ENCODE measurements at places on chromosomes 1 and 21.

GRCh38 chr1:232678185-232678886 lies 48.4 kb upstream of the SIPA1L2 start:
- no peak for DNase-seq

GRCh38 chr1:15408890-15409387 lies 749 bp upstream of the EFHD2 start:
- DNase-seq = no peak

DNA sequence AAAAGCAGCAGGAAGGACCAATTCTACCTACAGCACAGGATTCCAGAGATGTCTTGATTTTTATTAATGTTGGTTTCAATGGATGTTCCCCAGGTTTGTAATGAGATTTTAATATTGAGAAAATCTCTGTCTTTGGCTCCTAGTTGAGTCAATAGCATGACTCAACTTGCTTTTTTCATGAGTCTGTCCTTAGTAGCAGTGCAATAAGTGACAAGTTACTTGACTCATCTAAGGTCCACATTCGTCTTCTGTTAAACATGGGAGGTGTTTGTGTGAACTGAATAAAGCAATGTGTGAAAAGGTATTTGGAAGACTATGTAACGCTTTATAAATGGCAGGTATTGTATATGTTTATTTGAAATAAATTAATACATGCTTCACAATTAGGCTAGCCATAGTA lies 645.0 kb upstream of the PTBP2 start:
- DNase-seq = no peak

- DNase-seq = peak; percentile 89
Measured at GRCh38 chr1:193558491-193559028, 372.1 kb upstream of the B3GALT2 start.

DNA sequence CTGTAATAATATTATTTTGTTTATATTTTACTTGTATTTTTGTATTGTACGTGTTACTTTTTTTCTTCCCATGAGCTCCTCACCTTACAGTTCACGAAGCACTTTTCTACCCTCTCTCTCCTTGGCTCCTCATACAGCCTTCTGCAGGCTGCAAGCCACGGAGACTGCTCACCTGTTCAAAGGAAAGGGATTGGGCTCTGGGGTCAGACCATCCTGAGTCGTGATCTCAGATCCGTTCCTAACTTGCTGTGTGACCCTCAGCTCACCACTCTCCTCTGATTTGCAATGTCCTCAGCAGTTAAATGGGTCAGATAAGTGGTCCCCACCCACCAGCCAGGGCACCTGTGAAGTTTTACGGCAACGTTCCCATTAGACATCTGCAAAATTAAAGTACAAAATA lies 54.1 kb downstream of the VWA5B1 start:
- no peak for DNase-seq

DNA sequence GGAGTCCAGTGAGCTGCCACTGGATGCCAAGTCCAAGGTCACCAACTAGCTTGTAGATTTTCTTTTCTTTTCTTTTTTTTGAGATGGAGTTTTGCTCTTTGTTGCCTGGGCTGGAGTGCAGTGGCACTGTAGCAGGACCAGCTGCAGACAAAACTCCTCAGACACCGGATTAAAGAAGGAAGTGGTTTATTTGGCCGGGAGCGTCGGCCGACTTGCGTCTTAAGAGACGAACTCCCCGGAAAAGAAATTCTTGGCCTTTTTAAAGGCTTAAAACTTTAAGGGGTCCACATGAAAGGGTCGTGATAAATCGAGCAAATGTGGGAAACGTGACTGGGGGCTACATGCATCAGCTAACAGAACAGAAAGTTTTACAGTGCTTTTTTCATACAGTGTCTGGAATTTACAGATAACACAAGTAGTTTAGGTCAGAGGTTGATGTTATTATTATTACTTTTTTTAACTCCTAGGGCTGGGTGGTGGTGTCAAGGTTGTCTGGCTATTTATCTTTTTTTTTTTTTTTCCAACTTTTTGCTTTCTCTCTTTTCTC lies 36.4 kb upstream of the CFAP126 start:
- DNase-seq = no peak

GRCh38 chr1:97499667-97500066 lies 421.2 kb downstream of the DPYD start:
- DNase-seq = no peak

- DNase-seq = no peak
Measured at GRCh38 chr1:44724296-44724954, 6.5 kb downstream of the RNU5D-1 start.

- DNase-seq = no peak
Measured at GRCh38 chr1:72227667-72228066, 54.7 kb downstream of the NEGR1 start.

GRCh38 chr1:167666416-167666815 lies 36.4 kb downstream of the RCSD1 start:
- no peak for DNase-seq

- DNase-seq = no peak
Measured at GRCh38 chr1:240618946-240619345, 7.0 kb upstream of the GREM2 start.

DNA sequence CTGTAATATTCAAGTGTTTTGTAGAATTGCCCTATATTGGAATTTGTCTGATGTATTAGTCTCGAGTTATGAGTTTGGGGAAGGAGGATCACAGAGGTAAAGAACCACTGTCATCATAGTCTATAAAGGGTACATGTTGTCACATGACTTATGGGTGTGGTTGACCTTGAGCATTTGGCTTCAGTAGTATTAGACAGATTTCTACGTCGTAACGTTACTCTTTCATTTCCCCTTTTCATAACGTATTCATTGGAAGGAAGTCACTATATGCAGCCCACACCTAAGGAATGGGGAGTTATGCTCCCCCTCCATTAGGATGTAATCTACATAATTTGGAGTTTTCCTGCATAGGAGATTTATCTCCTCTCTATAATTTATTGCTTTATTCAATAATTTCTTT lies 110.1 kb upstream of the VAV3 start:
- no peak for DNase-seq

GRCh38 chr21:35683664-35684304 lies 376.5 kb downstream of the SETD4 start:
- DNase-seq = no peak

DNA sequence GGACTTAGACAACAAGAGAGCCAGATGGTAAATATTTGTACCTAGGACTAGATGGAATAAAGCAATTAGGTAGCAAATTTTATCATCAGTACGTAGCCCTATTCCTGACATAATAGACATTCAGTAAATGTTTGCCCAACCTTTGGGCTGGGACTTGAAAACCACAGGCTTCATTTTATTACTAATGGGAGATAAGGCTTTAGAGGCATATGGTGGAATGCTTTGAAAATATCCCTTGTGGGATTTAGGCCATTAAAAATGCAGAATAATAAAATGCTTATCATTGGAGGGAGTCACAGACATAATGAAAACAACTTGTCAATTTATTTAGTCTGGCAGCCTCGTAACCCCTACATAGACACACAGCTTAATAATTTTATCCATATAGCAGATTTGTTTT lies 296.1 kb upstream of the SPAG17 start:
- no peak for DNase-seq

GRCh38 chr1:75811211-75811981 lies 14.7 kb downstream of the MSH4 start:
- DNase-seq = no peak

DNA sequence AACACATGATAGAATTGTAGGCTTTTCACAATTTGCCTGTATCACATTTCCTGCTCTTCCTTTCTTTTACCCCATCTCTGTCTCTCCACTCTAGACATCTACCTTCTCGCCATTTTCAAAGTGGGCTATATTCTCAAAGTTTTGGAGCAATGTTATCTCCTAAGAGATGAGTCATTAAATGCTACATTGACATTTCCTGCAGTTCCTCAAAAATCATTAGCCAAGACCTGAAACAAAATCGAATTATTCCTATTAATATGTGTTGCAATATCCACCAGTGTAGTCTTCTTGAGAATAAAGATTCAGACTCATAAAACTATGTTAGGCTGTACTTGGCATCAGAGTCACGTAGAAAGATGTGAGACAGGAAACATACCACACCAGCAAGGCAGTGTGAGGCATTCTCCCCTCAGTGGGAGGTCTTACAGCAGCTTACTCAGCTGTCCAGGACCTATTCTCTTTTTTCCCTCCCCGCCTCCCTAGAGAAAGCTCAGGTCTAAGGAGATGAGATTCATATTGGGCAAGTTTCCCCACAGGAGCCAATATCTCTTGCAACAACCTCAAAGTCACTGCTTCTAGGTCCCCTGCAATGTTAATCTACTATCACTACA lies 38.8 kb downstream of the FRRS1 start:
- no peak for DNase-seq

DNA sequence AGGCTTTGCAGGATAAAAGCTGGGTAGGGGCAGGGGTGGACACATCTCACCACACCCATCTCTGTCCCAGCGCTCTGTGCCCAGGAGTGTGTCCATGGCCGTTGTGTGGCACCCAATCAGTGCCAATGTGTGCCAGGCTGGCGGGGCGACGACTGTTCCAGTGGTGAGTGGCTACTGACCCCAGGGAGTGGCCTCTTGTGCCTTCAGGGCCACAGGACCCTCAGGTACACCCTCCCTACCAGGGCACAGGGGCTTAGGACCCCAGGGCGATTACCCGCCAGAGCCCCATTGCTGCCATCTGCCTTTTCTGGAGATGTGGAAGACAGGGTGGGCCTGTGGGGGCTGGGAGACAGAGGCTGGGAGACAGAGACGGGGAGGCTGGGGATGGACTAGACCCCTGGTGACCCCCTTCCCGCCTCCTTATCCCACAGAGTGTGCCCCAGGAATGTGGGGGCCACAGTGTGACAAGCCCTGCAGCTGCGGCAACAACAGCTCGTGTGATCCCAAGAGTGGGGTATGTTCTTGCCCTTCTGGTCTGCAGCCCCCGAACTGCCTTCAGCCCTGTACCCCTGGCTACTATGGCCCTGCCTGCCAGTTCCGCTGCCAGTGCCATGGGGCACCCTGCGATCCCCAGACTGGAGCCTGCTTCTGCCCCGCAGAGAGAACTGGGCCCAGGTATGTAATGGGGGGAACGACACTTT lies 12.8 kb downstream of the PEAR1 start:
- no peak for DNase-seq

GRCh38 chr1:191889623-191890003 lies 268.6 kb upstream of the RGS18 start:
- DNase-seq = no peak

DNA sequence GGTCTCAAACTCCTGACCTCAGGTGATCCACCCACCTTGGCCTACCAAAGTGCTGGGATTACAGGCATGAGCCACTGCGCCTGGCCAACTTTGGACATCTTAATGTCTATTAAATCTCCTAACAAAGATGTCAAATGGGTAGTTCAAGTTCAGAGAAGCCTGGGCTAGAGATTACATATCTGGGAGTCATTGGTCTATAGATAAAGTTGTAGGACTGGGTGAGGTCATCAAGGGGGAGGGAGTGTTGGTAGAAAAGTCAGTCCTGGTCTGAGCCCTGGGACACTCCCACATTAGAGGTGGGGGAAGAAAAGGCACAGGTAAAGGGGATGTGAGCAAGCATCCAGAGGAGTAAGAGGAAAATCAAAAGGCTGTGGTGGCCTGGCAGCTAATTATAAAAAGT lies 6.6 kb downstream of the UBIAD1 start:
- no peak for DNase-seq

GRCh38 chr1:40915581-40915980 lies 53.4 kb upstream of the CITED4 start:
- DNase-seq = no peak

DNA sequence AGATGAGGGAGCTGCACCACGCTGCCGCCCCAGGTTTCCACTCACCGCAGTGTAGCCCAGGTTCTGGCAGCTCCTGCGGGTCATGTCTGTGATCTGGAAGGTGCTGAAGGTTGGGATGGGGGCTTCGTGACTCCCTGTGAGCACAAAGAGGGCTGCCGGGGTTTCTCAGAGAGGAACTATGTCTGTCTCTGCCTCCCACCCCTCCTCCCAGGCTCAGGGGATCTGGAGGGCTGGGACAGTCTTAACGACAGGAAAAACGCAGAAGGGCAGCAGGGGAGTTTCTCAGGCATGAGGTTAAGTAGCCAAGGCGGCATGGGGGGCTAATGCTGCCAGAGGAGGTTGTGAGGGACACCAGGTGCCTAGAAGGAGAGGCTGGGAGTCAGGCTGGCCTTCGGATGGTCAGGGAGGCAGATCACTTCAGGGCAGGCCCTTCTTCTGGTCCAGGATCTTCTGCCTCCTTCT lies 656 bp downstream of the SH2D2A start:
- no peak for DNase-seq

DNA sequence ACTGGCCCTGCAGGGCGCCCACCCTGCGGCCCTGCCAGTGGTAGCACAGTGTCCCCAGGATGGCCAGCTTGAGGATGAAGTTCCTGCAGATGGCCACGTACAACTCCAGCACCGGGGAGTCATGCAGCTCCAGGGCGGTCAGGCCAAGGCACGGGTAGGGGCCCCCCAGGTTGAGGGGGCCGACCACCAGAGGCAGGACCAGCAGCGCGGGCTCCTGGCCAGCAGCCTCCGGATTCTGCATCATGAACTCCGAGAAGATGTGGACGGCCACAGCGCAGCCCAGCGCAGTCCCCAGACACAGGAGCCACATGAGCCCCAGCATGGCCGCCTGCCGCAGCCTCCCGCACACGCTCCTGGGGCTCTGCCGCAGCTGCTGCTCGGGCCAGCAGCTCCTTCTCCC lies 41.0 kb downstream of the ZNF691 start:
- no peak for DNase-seq

DNA sequence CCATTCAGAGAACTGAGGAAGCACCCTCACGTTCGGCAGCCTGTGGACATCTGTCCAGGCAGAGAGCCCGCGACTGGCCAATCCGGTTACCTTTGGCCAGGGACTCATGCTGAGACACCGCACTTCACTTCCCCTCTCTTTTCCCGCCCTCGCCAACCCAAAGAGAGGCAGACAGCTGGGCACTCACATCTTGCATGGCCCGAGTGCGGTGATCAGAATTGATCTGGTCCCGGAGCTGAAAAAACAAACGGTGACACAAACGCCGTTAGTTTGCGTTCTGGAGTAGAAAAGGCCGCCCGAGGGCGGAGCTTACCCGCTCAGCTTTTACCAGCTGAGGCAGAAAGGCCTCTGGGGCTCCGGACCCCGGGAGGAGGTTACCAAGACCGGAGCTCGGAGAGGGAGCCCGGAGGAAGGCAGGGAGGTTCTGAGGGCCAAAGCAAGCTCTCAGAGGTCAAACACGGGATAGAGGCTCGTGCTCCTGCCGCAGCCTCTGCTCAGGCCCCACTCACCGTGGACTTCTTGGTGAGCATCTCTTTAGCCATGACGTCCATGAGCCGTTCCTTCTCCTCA lies 376 bp downstream of the SF3A3 start:
- DNase-seq = no peak

GRCh38 chr1:47262787-47263413 lies 30.9 kb upstream of the TAL1 start:
- DNase-seq = no peak

- DNase-seq = no peak
Measured at GRCh38 chr1:29669158-29669871, 433.0 kb downstream of the PTPRU start.

DNA sequence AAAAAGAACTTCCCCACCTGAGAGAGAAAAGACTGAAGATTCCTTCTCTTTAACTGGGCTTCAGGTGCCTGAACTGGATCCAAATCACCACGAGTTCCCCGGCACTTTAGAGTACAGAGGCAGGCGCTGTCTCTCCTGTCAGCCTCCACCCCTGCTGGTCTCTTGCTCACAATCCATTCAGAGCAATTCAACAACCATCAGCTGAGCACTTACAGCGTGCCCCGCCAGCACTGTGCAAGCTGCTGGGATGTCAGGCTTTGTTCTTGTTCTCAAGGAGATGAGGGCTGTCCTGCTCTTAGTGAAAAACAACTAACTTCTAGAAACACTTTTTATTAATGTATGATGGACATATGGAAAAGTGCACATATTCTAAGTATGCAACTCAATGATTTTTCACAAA lies 68.7 kb upstream of the VAMP3 start:
- DNase-seq = no peak

GRCh38 chr1:183505454-183506089 lies 33.3 kb downstream of the SMG7 start:
- DNase-seq = no peak
